ENCODE measurements at places on chromosomes 7 and 10.
A peak's percentile ranks its signal among the peaks of the same experiment; 100 is the strongest.

DNA sequence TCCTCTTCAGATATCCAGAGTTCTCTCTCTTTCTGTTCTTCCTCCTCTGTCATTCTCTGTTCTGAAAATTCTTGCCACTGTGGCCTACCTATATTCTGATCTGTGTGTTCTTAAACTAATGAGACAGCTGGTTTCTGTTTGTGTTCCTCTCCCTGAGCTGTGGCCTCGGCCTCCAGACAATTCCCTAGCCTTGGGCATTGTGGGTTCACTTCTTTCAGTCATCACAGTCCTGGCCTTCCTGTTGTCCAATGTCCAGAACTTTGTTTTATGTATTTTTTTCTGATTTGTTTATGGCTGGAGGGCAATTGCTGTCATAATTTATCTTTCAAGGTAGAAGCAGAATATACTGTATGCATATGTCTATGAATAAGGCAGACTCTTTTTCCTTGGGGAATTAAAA lies 173.2 kb upstream of the MTPN start:
- DNase-seq: no peak

DNA sequence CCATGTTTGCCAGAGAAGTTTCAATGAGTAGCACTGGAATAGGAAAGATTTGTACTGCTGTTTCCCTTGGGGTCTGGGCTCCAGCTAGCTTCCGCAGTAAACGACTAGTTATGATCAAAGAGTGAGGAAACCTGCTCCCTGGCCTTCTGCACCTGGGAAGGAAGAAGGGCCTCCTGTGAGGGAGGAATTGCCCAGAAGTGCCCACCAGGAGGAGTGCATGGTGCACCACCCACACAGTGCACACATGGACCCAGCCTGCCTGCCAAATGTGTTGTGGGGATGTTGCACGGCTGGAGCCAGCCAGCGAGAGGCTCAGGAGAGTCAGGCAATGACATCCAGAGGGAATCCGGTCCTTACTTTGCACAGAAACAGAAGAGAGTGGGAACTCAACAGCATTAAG lies 27.0 kb upstream of the FAM107B start:
- DNase-seq: no peak

DNA sequence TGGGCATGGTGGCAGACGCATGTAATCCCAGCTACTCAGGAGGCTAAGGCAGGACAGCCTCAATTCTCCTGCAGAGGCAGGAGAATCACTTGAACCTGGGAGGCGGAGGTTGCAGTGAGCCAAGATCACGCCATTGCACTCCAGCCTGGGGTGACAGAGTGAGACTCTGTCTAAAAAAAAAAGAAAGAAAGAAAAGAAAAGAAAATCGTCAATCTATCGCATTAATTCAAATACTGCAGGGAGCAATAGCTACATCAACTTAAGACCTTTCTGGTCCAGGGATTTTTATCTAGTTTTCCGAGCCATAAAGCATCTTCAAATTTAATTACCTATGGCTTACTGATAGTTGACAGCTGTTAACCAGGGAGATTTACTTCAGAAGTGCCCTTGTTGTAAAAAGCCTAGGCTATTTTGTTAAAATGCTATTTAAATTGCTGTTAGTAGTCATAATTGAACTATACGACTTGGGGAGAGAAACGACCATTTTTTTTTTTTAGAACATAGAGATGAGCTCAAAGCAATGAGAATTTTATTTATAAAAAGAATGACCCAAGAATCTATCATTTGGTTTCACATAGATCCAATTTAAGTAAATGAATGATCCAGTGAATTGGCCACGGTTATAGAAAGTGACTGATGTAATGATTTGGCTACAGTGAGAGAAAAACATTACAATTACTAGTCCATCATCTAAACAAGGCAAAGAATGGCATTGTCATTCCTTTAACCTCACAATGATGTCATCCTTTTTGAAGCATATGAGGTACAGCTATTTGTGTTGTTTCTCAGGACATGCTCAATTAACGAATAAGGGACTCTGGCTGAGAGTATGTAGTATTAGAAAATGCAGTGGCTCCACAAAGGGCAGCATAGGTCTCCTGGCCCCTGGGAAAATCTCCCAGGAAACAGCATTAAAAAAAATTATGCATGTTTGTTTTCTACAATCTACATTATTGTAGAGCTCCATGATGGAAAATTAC lies 85.3 kb downstream of the SEMA3C start:
- DNase-seq: no peak

DNA sequence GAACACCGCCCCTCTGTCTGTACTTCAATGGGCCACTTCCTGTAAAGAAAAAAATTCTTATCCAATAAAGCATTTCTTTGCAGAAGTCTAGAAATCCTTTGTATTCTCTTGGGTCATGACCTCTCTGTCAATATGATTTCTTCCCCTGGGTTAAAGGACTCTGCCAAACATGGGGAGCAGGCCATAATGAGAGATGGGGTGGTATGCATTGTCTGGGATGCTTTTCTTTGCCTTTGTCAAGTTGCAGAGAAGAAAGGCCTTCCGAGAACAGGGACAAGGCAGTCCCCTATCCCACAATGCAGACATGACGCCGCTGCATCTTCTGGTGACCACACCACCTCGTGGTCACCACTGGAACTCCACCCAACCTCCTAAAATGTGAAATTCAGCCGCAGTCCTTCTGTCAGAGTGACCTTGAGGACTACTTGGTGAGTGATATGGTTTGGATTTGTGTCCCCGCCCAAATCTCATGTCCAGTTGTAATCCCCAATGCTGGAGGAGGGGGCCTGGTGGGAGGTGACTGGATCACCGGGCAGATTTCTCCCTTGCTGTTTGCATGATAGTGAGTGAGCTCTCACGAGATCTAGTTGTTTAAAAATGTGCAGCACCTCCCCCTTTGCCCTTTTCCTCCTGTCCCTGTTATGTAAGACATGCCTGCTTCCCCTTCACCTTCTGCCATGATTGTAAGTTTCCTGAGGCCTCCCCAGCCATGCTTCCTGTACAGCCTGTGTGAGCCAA lies 15.2 kb upstream of the FRMPD2 start:
- peak; percentile 60 for DNase-seq

GRCh38 chr10:48934672-48935501 lies 4.8 kb downstream of the LRRC18 start:
- DNase-seq: no peak

- DNase-seq: no peak
Observed at GRCh38 chr7:25310896-25311295, 82.6 kb upstream of the NPVF start.

GRCh38 chr7:135188298-135188984 lies 17.9 kb upstream of the CYREN start:
- DNase-seq: no peak

DNA sequence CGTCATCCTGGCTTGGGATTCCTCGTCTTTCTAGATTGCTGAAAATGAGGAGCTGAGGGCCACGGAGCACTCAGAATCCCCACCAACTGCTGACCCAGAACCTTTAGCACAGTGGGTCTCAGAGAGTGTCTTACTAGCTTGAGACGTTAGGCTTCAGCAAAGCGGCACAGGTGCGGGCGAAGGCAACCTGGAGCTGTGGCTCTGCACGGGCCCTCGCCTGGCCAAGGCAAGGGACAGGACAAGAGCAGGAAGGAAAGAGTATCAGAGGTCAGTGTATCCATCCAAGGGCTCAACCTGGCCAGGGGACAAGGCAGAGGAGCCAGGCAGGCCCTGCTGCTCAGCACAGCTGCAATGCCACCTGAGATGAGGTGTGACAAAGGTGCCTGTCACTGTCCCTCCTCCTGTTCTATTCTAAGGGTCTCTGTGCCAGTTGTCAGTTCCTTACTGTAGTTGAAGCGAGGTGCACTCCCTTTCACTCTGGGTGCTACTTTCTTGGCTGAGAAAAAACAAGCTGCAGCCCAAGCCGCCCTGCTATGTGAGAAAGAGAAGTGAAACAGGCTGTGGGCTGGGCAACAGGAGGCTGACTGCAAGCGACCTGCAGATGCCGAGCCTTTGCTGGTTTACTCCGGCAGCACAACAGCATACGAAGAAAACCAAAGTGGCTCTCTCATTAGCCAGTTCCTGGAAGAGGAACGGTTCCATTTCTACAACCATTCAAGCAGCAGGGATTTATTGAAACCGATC lies 33.3 kb upstream of the KDM7A start:
- DNase-seq: peak; percentile 66

DNA sequence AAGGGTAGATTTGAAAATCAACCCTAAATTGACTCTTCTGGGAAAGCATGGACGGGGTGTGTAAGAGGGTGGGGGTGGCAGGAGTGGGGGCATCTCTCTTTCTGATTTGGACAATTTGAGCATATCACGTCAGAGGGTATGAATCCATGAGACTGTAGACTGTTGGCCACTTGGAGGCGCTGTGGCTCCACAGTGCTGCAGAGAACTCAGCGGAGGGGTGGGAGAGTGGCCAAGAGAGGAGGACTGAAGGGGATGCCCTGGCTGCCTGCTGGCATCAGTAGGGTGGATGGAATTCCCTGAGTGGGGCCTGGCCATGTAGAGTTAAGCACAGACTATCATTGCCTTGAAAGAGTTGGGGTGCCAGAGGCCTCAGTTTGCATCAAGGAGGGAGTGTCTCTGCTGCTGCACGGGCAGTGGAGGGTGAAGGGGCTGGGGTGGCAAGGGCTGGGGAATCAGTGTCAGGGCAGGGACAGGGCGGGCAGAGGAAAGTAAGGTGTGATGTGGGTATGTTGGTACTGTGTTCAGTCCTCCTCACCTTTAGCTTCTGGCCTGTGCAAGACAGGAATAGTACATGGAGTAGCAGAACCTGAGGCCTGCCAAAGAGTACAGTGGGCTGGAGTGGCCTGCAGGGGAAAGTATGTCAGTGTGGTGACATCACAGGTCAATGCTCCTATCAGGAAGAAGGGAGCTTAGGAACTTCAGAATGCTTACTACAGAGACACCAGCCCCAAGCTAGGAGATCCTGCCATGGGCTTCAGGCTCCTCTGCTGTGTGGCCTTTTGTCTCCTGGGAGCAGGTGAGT lies 133.5 kb upstream of the PRSS58 start:
- DNase-seq: peak; percentile 45

- no peak for DNase-seq
Observed at GRCh38 chr7:2205036-2205780, 27.5 kb downstream of the MAD1L1 start.

GRCh38 chr10:11144626-11145494 lies 127.2 kb downstream of the CELF2 start:
- DNase-seq: no peak

DNA sequence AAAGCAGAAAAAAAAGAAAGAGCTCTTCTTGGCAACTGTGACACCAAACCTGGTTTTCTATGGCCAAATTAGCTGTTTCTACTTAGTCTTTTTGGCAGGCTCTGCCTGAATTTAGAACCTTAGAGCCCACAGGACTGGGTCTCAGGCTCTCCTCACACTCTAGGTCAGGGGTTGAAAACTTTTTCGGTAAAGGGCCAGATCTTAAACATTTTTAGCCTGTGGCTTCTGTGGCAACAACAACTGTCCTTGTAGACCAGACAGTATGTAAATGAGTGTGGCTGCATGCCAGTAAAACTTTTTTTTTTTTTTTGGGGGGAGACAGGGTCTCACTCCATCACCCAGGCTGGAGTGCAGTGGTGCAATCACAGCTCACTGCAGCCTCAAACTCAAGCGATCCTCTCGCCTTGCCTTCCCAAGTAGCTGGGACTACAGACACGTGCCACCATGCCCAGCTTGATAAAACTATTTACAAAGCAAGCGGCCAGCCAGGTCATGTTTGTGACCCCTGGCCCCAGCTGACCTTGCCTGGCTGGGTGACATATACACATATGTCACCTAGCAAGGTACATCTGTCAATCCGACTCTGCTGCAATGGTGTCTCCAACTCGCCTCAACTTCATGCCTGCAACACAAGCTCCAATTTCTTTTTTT lies 17.4 kb downstream of the KPNA7 start:
- DNase-seq: no peak

GRCh38 chr10:89347701-89348457 lies 20.1 kb downstream of the IFIT3 start:
- DNase-seq: no peak

- DNase-seq: no peak
Observed at GRCh38 chr10:69407621-69408301, 9.0 kb downstream of the TACR2 start.

All from stimulated activated CD4-positive, alpha-beta T cell treated with anti-CD3 and anti-CD28 coated beads, Interleukin-2, amount 100 ng/mL, for 24 hours (primary cell).